ENCODE measurements at places on chromosomes 1 and 21. TPM values are rescaled to one million over a fixed set of nuclear protein-coding genes. Genes with fewer than 3 reads are reported as not detected.

CELA3B gene
- not detected for total RNA-seq

FCRL2 gene
- not detected for total RNA-seq

GPA33 gene
- total RNA-seq = not detected

EPHA2 gene
- total RNA-seq = 141 TPM
